ENCODE measurements at places on chromosomes 1 and 21.

DNA sequence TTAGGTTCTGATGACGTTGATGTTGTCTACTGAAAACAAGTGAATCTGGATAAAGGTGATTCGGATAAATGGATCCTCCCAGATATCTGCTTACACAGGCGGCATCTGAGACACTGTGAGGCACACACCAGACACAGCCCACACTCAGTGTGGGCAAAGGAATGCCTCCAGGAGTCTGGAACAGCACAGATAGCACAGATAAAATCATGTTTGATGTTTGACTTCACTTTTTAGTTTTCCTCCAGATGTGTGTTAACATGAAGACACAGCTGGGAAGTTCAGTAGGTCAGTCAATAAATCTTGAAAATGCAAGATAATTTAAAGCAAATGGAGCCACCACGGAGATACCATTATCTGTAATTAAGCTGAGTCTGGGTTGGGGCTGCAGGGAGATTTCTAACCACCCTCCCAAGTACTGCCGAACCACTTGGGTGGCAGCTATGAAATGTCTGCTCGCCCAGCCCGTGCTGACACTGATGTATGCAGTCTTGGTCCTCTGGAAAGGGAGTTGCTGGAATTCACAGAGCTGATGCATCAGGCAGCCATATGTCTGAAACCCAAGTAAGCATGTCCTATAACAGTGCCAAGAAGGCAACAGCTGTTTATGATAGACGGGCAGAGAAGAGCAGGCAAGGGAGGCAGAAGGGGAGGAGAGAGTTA lies 11.7 kb downstream of the CAPN9 start:
- no peak for DNase-seq

DNA sequence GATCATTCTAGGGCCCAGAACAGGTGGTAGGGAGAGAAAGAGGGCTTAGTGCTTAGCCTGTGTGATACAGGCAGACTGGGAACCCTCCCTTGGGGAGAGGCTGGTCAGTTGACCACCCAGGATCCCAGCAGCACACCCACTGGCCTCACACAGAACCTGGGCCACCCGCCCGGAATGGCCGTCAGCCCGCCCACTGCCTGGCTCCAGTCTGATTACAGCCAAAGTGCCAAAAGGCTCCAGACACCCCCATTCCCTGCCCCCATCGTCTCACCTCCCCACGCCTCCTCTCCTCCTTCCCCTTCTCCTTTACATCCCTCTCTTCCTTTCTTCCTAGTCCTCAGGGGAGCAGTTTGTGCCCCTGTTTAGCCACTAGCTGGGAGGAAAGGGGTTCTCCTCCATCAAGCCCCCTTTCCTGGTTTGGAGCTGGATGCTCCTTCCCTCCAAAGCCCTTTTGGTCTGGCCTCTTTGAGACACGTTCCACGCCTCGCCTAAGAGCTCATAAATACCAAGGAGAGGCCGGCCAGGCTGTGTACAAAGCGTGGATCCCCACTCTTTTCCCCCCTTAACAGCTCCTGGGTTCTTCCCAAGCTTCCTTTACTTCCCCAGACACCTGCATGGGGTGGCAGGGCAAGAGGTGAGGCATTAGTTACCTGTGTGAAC lies 4.6 kb upstream of the WNT2B start:
- no peak for DNase-seq

- DNase-seq, result no peak
Observed at GRCh38 chr1:203593723-203594122, 32.9 kb upstream of the ATP2B4 start.

DNA sequence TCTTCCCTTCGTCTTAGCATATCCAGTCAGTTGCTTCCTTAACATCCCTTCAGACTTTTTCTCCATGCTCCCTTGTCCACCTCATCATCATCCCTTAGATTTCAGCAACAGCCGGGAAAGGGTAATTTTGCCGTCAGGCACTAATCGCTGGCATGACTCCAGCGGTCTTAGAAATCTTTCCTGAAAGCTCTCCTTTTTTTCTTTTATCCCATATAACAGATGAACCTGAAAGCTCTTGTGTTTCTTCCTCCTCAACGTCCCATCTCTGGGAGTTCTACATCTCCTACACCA lies 10.4 kb upstream of the BOLA1 start:
- no peak for DNase-seq

DNA sequence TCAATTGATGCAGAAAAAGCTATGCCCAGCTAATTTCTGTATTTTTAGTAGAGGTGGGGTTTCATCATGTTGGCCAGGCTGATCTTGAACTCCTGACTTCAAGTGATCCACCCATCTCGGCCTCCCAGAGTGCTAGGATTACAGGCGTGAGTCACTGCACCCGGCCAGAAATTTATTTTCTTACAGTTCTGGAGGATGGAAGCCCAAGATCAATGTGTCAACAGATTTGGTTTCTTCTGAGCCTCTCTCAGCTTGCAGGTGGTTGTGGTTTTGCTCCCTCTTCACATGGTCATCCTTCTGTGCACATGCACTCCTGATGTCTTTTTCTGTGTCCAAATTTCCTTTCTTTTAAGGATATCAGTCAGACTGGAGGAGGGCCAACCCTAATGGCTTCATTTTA lies 35.6 kb downstream of the SHCBP1L start:
- DNase-seq, result no peak
